ENCODE measurements at places on chromosomes 12 and 14.

DNA sequence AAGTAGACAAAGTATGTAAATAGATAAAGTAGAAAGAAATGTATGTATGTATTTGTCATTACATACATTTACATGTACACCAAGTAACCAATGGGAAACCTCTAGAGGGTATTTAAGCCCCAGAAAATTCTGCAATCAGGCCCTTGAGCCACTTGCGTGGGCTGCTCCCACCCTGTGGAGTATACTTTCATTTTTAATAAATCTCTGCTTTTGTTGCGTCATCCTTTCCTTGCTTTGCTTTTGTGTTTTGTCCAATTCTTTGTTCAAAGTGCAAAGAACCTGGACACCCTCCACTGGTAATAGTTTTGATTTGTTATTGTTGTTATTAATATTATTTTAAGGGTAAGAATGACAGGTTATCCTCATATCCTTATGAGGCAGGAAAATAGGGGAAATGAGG is 21.8 kb downstream of the CAPS2 start:
- DNase-seq = no peak

- no peak for DNase-seq
These were observed 176.3 kb upstream of the GSC start for GRCh38 chr14:94946244-94946643.

GRCh38 chr12:7293670-7294069 is 10.2 kb upstream of the ACSM4 start:
- no peak for DNase-seq

DNA sequence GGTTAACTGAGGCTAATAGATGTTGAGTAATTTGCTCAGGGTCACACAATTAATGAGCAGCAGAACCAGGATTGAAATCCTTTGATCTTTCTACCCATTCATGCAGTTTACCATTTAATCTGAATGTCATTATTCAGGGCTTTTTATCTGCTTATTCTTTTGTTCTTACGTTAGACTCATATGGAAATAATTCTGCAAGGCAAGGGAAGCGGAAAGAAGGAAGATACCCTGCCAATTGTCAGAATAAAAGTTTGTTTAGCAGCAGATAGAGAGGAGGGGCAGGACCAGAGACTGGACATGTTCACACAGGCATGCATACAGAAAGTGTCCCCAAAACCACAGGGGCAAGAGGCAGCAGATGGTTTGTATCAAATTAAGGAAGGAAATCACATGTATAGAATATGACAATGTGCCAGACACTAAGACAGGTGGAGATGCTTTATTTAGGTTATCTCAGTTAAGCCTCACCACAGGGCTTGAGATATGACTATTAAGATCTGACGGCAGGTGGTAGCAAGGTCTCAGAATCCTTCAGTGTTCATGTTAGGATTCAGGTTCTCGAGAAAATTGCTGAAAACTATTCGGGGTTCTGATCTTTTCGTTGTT is 29.8 kb downstream of the BRMS1L start:
- no peak for DNase-seq

- no peak for DNase-seq
These were observed 8.2 kb upstream of the SMUG1 start for GRCh38 chr12:54197010-54197409.

DNA sequence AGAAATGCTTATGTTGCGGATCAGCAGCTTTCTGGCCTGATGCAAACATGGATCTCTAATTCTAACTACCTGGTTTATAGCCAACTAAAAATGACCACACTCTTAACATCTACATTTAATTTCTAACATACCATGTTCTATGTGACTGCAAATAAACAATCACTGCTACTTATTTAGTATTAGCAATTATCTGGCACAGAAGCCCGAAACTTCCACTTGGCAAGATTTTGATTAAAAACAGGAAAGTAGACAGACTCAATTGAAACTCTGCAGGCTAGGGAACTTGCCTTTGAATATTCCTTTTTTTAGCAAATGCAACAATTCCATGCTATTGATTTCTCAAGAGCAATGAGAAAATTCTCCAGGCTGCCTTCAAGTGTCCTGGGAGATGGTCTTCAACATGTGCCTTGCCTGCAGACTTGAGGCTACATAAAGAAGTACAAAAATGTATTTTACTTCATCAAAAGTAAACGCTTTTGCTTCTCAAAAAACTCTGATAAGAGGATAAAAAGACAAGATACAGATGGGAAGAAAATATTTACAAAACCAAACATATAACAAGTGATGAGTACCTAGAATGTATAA is 9.1 kb upstream of the TMCC3 start:
- DNase-seq = no peak

GRCh38 chr12:6390084-6390799 is 6.3 kb downstream of the LTBR start:
- no peak for DNase-seq

DNA sequence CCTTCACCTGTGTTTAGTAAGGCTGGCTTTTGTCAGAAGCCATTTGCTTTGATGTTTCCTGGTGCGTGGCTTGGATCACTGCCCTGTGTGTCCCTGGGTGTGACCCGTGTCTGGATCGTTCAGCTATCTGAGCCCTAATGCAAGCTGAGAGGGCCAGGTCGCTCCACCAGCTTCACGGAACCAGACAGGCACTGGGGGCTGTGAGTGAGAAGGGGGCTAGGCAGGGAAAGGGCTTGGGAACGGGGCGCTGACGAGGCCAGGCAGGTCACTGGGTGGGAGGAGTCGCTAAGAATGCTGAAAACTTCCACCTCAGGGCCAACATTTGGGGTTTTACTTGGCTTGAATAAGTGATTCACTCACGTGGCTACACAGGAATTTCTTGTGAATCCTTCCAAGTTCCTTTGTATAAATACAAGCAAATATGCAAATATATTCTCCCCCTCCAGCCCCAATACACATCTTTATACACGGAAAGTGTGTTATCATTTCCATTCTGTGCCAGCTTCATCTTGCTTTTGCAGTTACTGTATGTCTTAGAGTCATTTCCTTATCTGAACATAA is 24.2 kb upstream of the MMP17 start:
- DNase-seq = no peak

DNA sequence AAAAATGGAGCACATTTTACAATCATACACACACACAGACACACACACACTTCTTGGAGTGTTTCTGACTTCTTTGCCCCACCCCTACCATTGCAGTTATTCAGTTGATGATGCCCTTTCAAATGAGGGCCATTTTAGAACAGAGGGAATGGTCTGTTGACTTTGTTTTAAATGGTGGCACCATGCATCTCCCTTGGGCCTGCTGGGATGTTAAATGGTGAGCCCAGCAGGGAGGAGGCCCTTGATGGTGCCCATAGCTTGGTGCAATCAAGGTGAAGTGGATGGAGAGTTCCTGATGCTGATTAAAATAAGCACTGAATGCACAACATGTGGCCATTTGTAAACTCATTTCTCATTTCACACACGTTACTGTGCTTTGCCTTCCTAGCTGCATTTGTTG is 13.3 kb downstream of the C12orf75 start:
- DNase-seq = no peak

DNA sequence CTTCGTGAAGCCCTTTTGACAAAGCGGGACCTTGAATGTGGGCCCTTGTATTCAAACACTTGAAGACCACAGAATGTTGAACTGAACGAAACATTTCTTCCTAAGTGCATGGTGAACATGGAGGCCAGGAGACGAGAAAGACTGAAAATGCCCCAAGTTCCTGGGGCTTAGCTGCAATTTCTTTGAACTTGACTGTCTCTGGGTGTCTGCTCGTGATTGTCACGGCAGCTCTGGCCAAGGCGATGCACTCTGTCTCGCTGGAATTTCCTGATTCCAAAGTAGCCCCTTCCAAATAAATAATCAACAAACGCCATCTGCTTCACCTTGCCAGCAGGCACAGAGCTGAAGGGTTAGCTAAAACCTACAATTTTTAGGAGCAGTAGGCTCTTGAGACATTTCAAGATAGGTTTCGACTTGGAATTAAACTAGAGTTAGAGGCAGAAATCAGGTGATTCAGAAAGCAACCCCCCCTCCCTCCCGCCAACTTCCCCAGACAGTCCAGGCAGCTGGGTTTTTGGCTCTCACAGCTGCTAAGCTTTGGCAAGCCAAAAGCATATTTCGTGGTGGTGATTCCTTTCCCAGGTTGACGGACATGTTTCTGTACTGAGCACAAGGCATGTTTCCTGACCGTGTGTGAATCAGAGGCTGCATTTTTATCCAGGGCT is 13.5 kb upstream of the IRF2BPL start:
- no peak for DNase-seq

GRCh38 chr12:45879363-45879895 is 110.9 kb downstream of the SCAF11 start:
- DNase-seq = no peak

- DNase-seq = no peak
These were observed 133.6 kb downstream of the KSR2 start for GRCh38 chr12:117835156-117835555.

DNA sequence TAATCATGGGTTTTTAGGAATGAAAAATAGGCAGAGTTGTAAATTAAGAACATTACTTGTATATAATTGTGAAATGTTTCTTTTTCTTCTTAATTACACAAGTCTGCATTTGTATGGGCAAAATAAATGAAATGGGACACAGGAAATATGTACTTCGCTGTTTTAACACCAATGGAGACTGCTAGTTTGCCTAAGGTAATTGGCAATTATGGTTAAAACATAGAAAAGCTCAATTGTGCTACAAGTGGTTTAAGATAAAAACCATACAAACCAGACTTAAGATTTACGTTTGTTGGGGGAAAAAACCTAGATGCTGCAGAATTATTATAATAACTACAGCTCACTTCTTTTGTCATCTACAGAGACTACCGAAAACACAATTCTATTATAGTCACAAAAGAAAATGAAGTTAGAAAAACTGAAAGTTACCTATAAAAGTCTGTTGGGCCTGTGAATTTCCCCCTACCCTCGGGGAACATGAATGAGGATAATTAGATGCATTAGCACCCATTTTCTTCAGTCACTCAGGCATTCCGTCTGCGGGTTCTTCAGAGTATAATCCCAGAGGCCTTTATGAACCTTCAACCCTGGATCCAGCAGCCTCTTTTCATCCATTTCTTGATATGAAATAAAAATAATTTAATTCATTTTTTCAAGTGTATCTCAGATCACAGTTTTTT is 37.2 kb downstream of the BTBD7 start:
- DNase-seq = no peak

DNA sequence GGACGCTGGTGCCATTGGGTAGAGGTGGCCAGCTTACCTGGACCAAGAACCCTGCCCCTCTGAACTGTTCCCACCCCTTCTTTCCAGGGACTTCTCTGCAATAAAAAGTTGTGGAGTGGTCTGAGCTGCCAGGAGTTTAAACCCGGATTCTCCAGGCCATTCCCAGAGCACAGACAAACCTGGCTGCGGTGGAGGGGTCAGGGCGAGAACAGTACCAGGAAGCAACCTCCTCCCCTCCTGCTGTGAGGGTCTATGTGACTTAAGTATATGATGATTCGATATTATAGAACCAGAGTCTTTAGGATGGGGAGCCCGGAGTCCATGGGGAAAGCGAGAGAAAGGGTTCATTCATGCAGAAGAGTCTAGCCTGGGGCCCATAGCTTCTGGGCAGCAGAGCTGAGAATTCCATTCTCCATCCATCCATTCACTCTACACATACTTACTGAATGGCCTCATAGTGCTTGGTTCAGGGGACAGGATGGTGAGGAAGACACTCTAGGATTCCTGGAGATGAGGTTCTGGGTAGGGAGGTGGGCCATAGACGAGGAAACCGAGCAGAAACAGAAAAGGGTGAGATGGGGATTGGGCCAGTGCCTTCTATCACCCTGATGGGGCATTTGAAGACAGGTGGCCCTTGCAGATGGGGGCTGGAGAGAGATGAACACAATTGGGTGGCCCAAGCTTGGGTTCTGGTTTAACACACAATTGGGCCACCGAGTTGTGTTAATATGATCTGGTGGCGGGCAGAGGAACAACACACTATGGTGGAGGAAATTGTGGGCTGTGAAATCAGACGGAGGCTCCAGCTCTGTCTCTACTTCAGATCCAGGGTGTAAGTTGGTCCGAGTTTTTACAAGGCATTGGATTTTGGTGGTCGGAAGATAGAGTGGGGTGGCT is 5.2 kb downstream of the KRT86 start:
- DNase-seq = no peak

GRCh38 chr14:95038521-95039250 is 118.6 kb downstream of the DICER1 start:
- no peak for DNase-seq

DNA sequence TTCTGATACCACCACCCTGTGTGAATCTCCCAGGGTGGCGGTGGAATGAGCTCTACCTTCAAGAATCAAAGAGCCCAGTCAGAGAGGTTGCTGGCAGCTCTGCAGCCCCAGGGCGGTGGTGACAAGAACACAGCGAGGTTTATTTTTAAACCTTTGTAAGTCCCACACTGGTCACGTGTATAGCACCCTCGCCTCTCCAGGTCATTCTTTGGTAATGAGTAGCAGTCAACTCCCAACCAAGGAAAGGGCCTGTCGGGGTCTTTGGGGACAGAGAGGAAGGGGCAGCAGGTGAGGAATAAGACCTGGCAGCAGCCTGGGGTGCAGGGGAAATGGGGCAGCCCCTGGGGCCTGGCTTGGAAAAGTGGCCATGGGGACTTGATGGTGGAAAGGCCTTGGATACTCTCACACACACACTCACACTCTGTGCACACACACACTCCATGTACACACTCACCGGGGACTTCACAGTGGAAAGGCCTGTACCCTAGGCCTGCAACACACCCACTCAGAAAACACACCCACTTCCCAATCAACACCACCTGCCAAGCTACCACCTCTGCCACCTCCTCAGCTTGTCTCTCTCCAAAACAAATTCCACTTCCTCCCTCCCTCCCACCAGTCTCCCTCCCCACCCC is 178.6 kb downstream of the DPF3 start:
- DNase-seq = no peak

GRCh38 chr12:64478661-64479060 is 26.7 kb downstream of the TBK1 start:
- no peak for DNase-seq
